Activated CD4-positive, alpha-beta T cell treated with anti-CD3 and anti-CD28 coated beads for 36 hours (primary cell): ENCODE measurements at places on chromosomes 12 and 14. TPM values are rescaled to one million over a fixed set of nuclear protein-coding genes. Genes with fewer than 3 reads are reported as not detected.

Gene CHGA
- not detected for total RNA-seq

Gene LHX5
- total RNA-seq: not detected

Gene NANOG
- not detected for total RNA-seq

Gene VDR
- 108 TPM for total RNA-seq

- no peak overlapping the region for H3K27ac ChIP-seq
- H3K36me3 ChIP-seq: peaks cover 11% of the 10 kb centered on the region
- no peak for DNase-seq
- no peaks in the 10 kb centered on the region for H3K27me3 ChIP-seq
Observed at GRCh38 chr12:34595749-34596733, 573.7 kb downstream of the ALG10 start.

- no peaks in the 10 kb centered on the region for H3K36me3 ChIP-seq
- no peak overlapping the region for H3K4me3 ChIP-seq
- DNase-seq: no peak
- H3K4me1 ChIP-seq: no peaks in the 10 kb centered on the region
Observed at GRCh38 chr12:57138526-57139272, 8.7 kb downstream of the LRP1-AS start.
